Stimulated activated CD8-positive, alpha-beta memory T cell treated with anti-CD3 and anti-CD28 coated beads, Interleukin-15, amount 100 ng/mL, for 1 hour (primary cell): ENCODE measurements at places on chromosomes 7 and 10.

DNA sequence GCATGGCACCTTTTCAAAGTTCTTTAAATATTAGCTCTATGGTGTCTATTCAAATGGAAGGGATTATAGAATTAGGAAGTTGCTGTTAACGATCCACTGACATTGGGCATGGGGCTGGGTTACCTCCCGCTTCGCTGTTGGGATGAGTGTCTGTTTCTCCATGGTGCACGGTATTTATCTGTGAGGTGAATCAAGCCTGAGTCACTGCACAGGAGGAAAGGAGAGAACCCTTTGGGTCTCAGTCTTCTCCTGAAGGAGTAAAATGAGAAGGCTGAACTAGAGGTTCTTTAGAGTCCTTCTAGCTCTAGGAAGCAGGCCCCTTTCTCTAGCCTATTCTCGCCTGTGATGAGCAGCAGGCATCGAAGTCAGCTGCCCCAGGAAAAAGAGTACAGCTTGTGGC lies 7.3 kb downstream of the JCAD start:
- no peak for DNase-seq

GRCh38 chr10:130339911-130340310 lies 203.7 kb downstream of the GLRX3 start:
- no peak for DNase-seq

DNA sequence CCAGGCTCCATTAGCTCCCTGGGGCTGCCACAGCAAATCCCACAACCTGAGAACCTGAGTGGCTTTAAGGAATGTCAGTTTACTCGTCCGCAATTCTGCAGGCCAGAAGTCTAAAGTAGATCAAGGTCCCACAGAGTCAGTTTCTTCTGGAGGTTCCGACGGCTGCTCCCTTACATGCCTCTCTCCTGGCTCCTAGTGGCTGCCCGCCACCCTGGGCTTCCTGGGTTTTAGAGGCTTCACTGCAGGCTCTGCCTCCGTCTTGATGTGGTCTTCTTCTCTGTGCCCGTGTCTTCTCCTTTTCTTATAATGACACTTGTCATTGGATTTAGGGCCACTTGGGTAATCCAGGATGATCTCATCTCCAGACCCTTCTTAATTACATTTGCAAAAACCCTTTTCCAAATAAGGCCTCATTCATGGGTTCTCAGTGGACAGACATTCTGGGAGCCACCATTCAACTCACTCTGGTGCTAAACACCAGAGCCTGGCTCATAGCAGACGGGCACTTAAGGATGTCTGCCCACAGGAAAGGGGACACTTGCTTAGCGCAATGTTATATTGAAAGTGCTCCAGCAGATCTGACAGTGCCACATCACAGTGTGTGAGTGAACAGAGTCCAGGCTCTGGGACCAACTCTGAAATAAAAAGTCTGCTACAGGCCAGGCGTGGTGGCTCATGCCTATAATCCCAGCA lies 77.6 kb downstream of the VWC2 start:
- DNase-seq: no peak

DNA sequence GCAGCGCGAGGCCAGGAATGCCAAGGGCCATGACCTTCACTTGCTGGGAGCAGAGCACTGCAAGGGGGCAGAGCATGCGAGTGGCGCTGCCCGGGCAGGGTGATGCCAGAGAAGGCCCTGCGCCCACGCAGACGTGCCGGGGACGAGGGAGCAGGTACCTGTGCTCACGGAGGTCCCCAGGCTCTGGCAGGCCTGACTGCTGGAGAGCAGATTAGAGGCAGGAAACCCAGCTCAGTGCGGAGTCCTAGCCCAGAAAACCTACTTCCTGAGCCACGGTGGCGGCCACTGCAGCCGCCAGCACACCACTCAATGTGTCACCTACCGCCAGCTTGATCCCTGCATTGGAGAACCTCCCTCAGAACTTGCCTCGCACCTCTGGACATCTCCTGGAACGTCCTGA lies 148.4 kb downstream of the MAD1L1 start:
- DNase-seq: no peak

GRCh38 chr7:6015917-6016652 lies 7.0 kb downstream of the AIMP2 start:
- no peak for DNase-seq
